ENCODE measurements at places on chromosomes 7 and 10.

- DNase-seq, result no peak
These were observed 139.5 kb downstream of the PLCE1 start for GRCh38 chr10:94133239-94133638.

DNA sequence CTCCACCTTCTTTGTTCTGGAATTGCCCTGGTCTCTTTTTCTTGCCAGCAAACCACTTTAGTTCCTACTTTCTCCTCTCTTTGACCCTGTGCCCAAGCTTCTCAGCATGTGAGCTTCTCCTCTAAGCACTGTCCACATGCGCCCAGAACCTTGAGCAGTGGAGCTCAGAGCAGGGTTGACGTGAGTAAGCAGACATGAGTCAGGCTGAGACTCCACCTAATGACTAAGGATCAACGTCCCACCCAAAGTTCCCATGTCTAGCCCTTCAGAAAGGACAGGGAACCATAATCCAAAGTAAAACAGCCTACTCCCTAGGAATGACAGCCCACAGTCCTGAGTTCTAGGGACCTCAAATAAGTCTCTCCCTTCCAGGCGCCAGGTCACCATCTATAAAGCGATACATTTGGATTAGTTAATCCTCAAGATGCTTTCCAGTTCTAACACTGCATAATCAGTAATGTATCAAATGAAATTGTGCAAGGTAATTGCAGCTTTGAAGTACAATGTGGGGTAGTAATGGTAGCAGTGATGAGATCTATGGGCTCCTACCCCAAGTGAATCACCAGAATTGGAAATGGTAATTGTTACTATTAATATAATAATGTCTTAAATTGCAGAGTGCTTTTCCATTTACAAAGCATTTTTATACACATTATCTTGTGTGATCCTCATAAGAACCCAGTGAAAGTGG lies 44.5 kb downstream of the KCNMA1 start:
- no peak for DNase-seq

DNA sequence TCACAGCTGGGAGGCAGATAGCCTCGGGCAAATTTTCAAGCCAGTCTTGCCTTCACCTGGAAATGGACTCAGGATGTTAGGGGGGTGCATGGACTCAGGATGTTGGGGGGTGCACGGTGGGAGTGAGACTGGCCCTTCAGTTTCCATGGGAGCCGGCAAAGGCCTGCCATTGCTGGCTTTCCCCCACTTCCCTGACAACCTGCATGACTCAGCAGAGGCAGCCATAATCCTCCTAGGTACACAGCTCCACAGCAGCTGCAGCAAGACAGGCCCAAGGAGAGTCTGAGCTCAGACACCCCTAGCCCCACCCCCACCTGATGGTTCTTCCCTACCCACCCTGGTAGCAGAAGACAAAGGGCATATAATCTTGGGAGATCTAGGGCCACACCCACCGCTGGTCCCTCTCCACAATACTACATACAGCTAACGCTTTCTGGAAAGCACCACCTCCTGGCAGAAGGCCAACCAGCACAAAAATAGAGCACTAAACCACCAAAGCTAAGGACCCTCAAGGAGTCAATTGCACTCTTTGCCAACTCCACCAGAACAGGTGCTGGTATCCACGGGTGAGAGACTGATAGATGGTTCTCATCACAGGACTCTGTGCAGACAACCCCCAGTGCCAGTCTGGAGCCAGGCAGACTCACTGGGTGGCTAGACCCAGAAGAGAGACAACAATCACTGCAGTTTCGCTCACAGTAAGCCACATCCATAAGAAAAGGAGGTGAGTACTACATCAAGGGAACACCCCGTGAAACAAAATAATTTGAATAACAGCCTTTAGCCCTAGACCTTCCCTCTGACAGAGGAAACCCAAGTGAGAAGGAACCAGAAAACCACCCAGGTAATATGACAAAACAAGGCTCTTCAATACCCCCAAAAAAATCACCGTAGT lies 18.3 kb downstream of the C7orf25 start:
- DNase-seq, result no peak

DNA sequence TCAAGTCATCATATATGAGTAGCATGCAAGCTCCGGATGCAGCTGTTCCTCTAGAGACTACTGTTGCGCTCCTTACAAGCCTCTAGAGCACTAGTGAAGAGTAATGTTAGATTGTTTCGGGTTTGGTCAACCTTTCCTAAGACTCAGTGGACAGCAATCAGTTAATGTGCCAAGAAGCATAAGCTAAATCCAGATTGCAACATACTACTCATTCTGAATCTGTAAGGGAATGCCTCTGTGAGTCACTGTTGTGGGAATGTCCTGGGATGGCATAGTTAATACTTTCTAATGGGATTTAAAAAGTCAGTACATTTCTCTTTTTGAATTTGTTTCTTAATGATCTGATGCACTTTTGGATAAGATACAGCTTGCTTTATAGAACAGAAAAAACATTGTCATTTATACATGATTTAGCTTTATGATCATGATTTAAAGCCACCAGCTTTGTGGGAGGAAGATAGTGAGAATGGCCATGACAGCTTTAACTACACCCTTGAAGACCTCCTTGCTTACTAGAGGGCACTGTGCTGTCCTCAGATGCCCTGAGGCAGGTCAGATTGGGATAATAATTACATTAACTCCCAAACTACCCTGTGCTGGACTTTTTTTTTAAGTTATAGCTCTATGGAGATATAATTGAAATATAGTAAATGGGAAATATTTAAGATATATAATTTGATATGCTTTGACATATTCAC lies 138.4 kb downstream of the SDK1 start:
- no peak for DNase-seq

GRCh38 chr7:50771120-50772002 lies 11.3 kb downstream of the GRB10 start:
- no peak for DNase-seq

DNA sequence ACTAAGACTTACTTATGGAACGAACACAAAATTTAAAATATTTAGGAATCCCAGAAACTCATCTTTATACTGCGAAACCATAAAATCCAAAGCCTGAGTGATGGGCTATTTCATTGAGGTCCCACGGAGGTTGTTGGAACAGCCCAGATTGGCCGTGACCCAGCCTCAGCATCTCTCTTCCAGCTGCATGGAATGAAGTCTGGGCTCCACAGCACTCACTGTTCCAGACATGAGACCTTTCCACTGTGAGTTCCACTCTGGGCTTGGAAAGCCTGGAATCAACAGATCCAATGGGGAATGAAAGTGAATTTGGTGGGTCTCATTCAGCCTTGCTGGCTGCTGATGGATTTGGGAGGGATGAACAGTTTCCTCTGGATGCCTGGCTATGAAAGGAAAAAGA lies 184.9 kb downstream of the EMX2 start:
- DNase-seq, result no peak

DNA sequence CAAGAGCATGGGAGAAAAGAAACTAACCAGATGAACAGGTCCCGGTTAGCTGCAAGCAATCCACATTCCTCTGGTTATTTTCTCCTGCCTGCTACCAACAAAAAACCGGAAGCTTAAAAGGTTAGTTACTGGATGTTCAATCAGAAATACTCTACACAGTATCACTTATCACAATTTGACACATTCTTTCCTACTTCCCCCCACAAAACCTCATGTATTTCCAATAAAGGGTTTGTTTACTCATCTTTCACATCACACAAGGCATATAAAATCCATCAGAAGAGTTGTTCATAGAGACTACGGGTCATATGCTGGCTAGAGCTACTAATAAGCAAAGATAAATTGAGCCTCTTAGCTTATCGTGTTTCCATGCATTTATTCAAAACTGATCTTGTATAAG lies 4.8 kb downstream of the SLC25A28 start:
- no peak for DNase-seq

DNA sequence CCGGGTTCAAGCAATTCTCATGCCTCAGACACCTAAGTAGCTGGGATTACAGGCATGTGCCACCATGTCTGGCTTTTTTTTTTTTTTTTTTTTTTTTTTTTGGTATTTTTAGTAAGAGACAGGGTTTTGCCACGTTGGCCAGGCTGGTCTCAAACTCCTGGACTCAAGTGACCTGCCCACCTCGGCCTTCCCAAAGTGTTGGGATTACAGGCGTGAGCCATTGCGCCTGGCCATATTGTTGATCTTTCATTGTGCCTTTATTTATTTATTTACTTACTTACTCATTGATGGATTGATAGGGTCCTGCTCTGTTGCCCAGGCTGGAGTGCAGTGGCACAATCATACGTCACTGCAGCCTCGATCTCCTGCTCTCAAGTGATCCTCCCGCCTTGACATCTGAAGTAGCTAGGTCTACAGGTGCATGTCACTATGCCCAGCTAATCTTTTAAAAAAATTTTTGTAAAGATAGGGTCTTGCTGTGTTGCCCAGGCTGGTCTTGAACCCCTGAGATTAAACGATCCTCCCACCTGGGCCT lies 30.4 kb downstream of the SVIL start:
- no peak for DNase-seq

- DNase-seq, result no peak
These were observed 184.7 kb upstream of the PCDH15 start for GRCh38 chr10:54985732-54986131.

DNA sequence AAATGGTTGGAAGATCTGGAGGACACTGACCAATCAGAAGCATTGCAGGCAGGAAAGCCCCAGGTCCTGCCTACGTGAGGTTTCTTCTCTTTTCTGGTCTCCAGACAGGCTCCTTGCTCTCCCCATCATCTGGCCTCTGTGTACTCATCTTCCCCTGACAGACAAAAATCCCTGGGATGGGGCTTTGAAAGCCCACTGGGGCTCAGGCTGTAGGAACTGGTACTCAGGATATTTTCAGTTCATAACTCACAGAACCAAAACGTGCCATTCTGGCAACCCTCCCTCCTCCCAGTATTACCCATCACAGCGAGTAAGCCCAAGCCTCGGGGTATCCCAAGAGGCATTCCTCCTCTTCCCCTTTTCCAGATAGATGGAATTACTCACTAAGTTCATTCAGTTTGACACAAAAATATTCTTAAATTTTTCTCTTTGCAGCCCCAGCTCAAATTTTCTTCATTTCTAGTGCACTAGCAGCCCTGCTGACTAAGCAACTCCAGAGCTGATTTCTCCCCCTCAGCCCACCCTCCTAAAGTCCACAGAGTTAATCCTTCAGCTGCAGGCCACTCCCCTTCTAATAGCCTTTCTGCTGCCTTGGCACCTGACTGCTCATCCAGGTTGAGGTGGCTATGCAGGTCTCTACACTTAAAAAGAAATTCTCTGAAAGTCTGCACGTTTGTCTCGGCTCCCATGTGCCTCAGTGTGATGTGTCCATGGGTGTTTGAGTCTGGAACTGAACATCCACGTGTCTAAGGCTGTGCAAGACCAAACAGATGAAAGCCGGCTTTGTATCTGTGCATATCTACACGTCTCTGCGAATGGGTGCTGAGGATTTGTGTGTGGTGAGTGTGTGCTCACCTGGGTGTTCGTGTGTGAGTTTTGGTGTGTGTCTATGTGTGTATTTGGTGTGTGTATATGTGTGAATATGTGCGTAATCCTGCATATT lies 331.4 kb downstream of the CCSER2 start:
- no peak for DNase-seq

DNA sequence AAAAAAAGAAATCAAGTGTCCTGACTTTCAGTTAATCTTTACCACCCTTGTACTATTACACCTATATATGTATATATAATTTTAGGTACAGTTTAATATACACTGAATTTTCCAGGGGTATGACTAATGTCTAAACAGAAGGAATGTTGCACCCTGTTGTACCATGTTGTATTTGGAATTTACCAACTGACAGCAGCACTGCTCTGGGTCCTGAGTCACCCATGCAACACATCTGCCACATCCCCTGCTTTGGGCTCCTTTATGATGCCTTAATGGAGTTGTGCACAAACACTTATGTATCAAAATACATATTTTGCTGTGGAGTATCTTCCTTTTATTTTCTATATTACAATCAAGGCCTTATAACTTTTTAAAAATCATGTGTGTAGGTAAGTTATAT lies 21.2 kb downstream of the YAE1 start:
- DNase-seq, result no peak

- no peak for DNase-seq
These were observed 1.6 kb upstream of the SAMD9 start for GRCh38 chr7:93119191-93119905.

All from stimulated activated CD4-positive, alpha-beta T cell treated with anti-CD3 and anti-CD28 coated beads, Interleukin-1b, Interleukin-23, amount 100 ng/mL, for 4 hours (primary cell).